T-helper 9 cell (primary cell): ENCODE measurements at places on chromosomes 3 and 15.

DNA sequence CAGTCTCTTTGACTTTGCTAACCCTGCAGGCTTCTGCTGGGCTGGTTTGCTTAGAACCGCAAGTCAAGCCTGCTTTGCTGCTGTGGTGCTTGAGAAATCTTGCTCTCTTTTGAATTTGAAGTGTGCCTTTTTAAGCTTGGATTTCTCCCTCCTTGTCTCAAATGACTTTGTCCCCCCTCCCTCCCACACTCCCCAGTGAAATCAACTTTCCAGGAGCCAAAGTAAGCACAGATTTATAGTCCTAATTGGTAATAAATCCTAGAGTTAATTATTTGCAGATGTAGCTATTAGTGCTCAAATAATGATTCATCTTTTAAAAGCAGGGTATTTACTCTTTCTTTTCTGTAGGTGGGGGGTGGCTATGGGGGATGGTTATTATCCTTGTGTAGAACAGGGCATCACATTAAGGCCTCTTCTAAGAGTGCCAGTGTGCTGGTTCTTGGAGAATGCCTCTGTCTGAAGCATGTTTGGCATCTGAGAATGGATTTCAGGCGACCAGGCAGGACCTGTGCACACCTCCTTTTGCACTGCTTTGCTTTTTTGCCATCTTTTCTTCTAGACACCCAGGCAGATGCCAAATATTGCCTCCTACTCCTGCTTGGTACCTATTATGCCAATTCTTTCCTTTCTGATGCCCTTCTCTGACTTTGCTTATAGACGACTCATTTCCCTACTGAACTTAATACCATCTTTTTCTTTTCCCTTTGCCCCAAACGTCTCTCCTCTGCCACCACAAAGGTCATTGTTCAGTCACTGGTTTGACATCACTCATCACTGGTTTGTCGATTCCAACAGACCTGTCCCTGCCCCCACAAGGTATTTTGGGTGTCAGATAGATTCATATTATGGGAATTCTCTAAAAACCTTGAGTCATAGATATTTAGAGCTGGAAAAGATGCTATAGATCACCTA lies 50.7 kb downstream of the CLDN11 start:
- no peak for DNase-seq

DNA sequence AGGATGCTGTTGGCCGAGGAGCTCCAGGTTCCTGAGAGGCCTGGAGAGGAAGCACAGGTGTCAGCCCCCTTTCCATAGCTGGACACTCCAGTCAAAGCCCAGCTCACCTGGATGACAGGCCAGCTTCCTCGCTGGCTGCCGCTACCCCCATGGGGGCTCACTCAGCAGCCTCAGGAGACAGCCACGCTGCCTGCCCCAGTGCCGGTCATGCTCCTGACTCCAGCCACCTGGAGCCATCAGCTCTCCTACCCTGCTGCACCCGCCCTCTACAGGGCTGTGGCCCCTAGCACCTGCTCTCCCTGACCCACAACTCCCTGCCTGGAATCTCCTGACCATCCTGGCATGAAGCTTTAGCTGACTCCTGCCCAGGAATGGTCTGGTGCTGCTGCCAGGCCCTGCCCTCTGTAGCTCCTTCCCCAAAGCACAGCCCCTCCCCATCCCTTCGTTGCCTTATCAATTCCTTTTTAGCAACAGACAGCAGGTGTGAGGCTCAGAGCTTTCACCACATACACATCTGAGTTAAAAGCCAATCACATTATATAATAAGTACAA lies 94.2 kb downstream of the NUP210 start:
- DNase-seq = no peak

- no peak for DNase-seq
Observed at GRCh38 chr3:28738425-28738824, 389.8 kb upstream of the AZI2 start.

DNA sequence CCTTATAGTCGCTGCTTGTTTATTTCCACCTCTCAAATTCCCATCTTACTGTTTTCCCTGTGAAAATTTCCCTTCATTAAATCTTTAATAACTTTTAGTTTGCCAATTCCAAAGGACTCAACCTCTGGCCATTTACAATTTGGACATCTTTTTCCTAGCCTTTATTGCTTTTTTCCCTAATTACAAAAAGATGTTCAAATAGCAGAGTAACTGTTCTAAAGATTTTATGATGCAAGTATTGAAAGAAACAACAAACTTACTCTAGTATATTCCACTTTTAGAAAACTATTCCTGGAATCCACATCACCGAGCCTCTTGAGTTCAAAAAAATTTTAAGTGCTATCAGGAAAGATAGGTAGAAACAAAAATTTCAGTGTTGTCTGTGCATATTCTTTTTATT lies 174.1 kb upstream of the UBE2E2 start:
- no peak for DNase-seq

GRCh38 chr15:31173790-31174450 lies 72.4 kb upstream of the TRPM1 start:
- no peak for DNase-seq

- no peak for DNase-seq
Observed at GRCh38 chr3:125300416-125300815, 74.7 kb downstream of the ZNF148 start.

DNA sequence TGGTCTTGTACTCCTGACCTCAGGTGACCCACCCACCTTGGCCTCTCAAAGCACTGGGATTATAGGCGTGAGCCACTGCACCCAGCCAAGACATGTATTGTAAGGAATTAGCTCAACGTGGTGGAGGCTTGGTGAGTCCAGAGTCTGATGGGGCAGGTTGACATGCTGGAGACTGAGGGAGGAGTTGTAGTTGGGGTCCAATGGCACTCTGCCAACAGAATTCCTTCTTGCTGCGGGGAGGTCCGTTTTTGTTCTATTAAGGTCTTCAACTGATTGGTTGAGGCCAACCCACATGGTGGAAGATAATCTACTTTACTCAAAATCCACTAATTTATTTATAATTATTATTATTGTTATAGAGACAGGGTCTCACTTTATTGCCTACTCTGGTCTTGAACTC lies 30.1 kb downstream of the PLA2G4D start:
- no peak for DNase-seq

GRCh38 chr15:34078900-34079299 lies 22.8 kb downstream of the EMC7 start:
- no peak for DNase-seq

DNA sequence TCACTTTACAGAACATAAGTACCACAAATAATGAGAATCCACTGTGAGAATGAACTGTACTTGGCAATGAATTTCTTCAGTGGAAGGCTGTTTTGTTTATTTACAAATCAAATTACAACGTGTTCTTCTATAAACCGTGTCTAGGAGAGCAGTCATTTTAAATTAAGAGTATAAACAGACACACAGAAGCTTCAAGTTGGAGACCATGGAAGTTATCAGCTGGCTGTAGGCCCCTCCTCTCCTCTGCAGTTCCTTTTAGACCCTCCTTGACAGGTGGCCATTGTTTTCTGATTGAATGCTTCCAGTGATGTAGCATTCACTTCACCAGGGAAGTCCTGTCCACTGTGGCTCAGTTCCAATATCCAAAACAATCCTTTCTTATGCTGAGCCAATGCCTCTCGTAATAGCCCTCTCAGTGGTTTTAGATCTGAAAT lies 7.3 kb upstream of the MAPK6 start:
- no peak for DNase-seq

DNA sequence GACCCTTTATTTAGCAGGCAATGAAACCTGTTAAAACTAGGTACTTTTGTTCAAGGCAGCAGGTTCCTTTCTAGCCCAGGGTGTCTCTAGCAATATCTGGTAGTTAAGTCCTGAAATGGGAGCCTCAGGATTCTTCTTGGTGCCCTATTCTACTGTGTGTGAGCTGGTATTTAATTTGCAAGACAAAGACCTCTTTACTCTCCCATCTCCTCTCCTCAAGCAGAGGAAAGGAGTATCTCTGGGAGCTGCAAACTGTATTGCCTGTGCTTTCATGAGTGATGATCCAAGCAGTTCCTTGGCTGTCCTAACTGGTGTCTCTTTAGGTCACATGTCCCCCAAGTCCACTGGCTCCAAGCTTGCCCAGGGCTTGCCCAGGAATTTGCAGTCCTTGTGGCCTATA lies 188.2 kb downstream of the SI start:
- no peak for DNase-seq

DNA sequence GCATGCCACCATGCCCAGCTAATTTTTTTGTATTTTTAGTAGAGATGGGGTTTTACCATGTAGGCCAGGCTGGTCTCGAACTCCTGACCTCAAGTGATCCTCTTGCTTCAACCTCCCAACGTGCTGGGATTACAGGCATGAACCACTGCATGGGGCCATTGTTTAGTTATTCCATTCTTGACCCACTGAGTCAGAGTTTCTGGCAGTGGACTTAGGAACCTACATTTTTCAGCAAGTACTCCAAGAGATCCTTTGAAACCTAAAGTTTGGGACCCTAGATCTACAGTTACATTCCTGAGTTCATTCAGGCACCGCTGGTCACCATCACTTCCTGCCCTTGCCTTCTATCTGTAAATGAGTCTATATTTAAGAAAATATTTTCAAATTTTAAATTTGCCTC lies 1.4 kb upstream of the TNFSF10 start:
- no peak for DNase-seq

DNA sequence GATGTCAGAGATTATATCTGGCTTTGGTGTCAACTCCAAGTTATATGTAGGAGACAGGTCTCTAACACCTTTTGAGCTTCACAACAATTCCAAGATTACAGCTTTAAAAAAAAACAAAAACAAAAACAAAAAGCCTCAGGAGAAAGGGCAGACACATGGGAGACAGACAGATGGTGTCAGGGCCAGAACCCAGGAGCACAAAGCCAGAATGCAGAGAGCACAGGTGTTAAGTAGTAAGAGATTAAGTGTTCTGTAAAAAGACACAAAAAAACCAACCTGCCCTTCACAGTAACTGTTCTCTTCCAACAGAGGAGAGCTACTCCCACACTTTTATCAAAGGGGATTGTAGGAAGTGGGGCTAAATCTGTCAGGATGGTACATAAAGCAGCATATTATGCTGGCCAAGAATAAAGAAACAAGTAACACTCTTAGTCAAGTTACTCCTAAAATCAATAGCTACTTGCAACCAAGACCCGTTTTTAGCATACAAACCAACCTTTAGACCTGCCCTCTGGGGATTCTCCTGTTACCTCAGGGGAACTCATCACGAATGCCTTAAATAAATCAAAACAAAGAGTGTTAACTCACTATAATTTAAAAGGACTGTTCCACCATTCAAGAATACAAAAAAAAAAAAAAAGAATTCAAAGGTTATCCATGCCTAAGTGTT lies 5.9 kb downstream of the CPEB1 start:
- DNase-seq = no peak

- no peak for DNase-seq
Observed at GRCh38 chr15:76184650-76185035, 124.9 kb downstream of the TMEM266 start.

GRCh38 chr15:57031605-57032004 lies 113.2 kb downstream of the TCF12 start:
- no peak for DNase-seq

DNA sequence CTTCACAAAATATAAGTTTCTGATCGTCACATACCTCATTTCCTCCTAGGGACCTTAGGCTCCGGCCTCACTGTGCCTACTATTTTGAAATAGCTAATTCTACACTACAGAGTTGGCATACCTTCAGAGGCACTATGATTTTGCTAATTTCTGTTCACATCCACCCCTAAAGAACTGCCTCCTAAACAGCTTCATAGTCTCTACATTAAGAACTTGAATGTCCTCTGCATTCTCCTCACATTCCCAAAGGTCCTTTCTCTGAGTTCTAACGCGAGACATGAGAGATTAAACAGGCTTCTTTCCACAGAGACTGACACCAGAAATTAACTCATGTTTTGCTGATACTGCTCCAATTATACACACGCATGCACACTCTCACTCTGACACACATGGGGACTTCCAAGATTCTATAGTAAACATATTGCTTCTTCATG lies 75.5 kb downstream of the DLG1 start:
- DNase-seq = no peak

DNA sequence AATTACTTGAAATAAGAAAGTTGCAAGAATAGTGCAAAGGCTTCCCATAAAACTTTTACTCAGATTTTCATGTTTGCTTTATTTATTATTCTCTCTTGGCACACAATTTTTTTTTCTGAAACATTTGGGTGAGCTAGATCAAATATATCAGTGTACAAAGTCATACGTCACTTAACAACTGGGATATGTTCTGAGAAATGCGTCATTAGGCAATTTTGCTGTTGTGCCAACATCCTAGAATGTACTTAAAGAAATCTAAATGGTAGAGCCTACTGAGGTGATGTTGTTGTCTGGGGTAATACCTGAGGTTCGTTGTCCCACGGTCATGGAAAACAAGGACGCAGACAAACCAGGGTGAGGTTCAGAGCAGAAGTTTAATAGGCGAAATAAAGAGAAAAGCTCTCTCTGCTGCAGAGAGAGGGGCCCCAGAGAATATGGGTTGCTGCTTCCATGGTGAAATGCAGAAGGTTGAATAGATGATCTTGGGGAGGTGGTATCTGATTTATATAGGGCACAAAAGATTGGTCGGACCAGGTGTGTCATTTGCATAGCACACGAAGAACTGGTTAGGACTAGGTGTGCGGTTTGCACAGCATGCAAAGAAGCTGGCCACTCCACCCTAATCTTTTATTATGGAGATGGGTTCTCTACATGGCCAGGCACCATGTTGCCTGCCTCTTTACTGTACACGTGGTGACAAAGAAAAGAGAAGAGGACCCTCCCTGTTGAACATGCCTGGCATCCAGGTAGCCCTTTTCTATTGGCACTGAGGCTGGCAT lies 8.8 kb upstream of the GRAMD1C start:
- no peak for DNase-seq

- DNase-seq = no peak
Observed at GRCh38 chr3:177881351-177881750, 654.9 kb upstream of the KCNMB2 start.

DNA sequence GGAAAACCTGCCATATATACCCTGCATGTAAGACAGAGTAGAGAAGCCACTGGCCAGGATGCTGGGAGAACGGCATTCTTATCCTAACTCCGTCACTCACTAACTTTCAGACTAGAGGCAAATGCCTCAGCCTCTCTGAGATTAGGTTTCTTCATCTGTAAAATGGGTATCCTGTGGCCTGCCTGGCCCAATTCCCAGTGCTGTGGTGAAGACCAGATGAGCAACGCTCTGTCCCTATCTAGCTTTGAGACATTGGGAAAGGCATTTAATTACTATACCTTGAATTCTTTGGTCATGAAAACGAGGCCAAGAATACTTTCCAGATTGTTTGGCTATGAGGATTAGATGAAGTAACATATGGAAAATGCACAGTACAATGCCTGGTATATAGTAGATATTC lies 35.9 kb downstream of the CEMIP start:
- DNase-seq = no peak

GRCh38 chr3:115052906-115053305 lies 94.2 kb downstream of the ZBTB20 start:
- no peak for DNase-seq

- DNase-seq = no peak
Observed at GRCh38 chr15:59999612-60000112, 4.4 kb upstream of the FOXB1 start.

- no peak for DNase-seq
Observed at GRCh38 chr3:13642597-13642996, 93.7 kb downstream of the FBLN2 start.

- no peak for DNase-seq
Observed at GRCh38 chr3:107813026-107813425, 277.8 kb downstream of the CD47 start.

GRCh38 chr3:25775936-25776335 lies 7.3 kb downstream of the NGLY1 start:
- no peak for DNase-seq
